Lower lobe of right lung (tissue), 2 donors: ENCODE measurements at places on chromosomes 6 and 20.

- no peak for DNase-seq
Measured at GRCh38 chr6:132865364-132865763, 51.0 kb downstream of the RPS12 start.

DNA sequence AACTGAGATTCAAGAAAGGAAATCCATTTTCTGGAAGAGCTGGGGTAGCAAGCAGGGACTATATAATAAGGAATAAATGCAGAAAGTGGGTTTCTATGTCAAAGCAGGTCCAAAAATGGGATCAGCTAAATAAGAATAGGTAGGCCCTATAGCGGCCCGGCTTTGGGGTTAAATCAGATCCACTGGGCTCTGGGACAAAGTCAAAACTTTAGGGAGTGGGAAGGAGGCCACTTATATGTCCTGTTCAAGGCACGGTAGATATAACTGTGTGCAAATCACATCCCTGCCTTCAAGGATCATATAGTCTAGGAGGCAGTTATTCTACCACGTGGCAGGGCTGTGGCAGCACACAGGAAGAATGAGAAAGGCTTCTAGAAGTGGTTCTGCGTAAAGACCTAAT lies 191.4 kb upstream of the CDYL start:
- DNase-seq = no peak

- DNase-seq = no peak
Measured at GRCh38 chr20:853406-853996, 20.0 kb downstream of the FAM110A start.

- DNase-seq = no peak
Measured at GRCh38 chr6:119243657-119244056, 105.9 kb downstream of the MAN1A1 start.

- no peak for DNase-seq
Measured at GRCh38 chr6:101477436-101477835, 83.9 kb downstream of the GRIK2 start.

DNA sequence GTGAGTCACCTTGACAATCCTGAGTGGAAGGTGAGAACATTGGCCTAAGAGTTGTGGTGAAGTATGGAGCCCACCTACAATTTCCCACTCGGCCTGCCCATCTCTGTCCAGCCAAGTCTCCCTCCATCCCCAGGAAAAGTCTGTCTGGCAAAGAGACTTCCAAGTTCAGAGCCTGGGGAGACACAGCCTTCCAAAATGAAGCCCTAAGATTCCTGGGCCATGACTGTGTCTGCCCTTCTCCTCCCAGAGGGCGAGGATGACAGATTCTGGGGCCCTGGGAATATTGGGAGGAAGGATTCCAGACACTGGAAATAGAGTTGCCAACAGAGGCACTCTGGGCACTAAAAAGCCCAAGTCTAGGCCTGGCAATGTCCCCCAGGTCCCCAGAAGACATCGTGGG lies 176.8 kb downstream of the NFATC2 start:
- DNase-seq = no peak

GRCh38 chr6:19024737-19025136 lies 637.6 kb downstream of the RNF144B start:
- DNase-seq = no peak

DNA sequence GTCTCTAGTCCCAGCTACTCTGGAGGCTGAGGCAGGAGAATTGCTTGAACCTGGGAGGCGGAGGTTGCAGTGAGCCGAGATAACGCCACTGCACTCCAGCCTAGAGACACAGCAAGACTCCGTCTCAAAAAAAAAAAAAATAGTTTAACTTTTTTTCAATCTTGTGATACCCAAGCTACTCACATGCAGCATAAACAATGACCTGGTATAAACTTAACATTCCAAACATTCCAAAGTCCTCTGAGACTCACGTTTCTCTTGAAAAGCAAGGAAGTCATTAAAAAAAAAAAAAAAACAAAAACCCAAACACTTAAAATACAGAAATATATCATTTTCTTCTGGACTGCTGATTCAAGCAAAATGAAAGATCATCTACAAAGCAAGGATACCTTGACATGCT lies 14.3 kb downstream of the CRNKL1 start:
- no peak for DNase-seq

DNA sequence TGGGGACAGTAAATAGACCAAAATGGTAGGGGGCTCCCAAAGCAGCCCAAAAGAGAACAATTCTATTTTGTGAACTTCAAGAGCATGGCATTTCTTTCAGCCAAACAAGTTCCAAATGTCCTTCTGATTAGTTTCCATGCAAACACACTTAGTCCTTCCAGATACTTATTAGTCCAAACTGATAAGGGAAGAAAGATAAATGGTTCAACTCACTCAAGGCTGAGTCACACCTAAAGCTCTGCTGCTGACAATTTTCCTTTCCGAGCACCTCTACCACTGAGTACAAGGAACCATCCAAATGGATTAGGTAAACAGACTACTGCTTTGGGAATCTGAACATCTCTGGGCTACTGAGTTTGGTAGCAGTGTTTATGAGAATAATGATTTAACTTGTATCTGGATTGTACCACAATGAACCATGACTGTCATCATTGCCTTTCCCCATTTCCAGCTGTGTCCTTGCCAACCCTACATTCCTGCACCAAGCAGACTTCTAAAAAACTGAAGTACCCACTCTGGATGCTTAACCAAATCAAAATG lies 71.2 kb downstream of the TNFRSF21 start:
- no peak for DNase-seq

- DNase-seq = no peak
Measured at GRCh38 chr6:81088145-81088544, 664.3 kb downstream of the TENT5A start.

- DNase-seq = no peak
Measured at GRCh38 chr20:36937402-36937770, 14.1 kb downstream of the SAMHD1 start.

GRCh38 chr6:125963817-125964216 lies 7.2 kb downstream of the HINT3 start:
- no peak for DNase-seq

DNA sequence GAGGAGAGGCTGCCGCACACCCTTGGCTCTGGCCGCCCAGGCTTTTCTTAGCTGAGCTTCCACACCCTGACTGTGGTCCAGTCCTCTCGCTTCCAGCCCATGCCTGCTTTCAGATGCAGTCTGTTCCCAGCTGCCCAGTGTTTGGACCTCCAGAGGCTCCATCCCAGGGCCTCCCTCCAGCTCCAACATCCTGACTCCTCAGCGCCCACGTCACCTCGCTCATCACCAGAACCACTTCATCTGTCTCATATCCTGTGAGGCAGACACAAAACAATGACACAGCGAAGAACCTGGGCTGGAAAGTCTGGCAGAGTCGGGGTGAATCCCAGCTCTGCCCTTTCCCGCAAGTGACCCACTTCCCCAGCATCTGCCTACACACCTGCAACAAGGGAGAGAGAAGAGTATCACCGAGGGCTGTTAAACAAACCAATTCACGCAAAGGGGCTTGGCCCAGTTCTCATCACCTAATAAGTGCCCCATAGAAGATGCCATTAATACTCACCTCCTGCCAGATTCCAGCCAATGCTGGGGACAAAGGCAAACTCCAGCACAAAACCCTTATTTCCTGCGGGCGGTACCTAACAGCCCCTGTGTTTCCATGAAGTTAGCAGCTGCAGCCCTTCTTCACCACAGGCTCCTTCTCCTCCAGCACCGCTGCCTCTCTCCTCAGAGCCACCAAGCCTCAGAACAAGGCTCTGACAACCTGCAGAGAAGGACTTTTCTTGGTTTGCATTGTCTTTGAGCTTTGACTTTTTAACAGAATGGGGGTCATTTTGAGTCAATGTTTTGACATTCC lies 133.4 kb upstream of the CDH4 start:
- no peak for DNase-seq

- no peak for DNase-seq
Measured at GRCh38 chr6:33745548-33745947, 1.2 kb downstream of the IP6K3 start.

GRCh38 chr6:10587656-10588406 lies 66.7 kb downstream of the GCNT2 start:
- no peak for DNase-seq

DNA sequence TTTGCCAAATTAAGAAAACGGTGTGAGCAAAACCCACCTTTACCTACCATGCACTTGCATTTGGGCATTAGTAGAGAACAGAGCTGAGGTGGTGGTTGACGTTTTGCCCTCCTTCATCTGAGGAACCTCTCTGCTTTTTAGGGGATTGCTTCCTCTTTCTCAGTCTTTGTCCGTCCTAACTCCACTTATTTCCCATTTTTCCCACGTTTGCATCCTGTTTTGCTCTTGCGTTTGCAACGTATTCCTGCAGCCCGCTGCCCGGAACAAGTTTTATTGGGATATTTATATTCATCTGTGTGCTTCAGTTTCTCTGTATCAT lies 374 bp upstream of the SERINC1 start:
- DNase-seq = no peak

DNA sequence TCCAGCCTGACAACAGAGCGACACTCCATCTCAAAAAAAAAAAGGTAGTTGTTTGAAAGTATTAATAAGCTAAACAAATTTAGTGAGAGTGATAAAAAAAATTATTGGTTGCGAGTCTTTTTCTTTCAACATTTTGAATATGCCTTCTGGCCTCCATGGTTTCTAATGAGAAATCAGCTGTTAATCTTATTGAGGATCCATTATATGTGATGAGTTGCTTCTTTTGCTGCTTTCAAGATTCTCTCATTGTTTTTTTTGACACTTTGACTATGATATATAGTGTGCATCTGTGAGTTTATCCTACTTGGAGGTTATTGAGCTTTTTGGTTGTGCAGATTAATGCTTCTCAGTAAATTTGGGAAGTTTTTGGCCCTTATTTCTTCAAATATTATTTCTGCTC lies 15.6 kb upstream of the CMTR1 start:
- DNase-seq = no peak

DNA sequence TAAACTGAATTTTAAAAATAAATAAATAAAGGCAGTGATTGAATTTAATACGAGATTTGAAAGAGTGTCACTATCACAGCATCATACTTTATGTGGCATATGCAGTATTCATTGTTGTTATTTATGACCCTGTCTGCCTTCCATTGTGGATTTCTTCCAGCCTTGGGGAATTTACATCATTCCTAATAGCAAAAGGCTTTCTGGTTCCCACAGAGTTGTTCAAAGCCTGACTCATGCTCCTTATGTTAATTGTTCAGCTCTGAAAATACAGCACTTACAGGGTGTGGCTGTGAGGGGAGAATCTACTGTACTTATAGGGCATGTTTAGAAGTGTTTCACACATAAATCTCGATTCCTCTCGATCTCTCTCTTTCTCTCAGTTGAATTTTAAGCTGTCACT lies 54.4 kb downstream of the JAG1 start:
- no peak for DNase-seq

GRCh38 chr20:33914919-33915318 lies 78.8 kb upstream of the RALY start:
- DNase-seq = no peak

GRCh38 chr20:44761423-44761822 lies 15.8 kb downstream of the KCNK15 start:
- no peak for DNase-seq

GRCh38 chr6:129497481-129498441 lies 212.2 kb downstream of the ARHGAP18 start:
- no peak for DNase-seq

GRCh38 chr6:115972679-115973078 lies 88.0 kb downstream of the FRK start:
- no peak for DNase-seq

- no peak for DNase-seq
Measured at GRCh38 chr20:43893930-43894329, 20.7 kb upstream of the TOX2 start.

- no peak for DNase-seq
Measured at GRCh38 chr6:45416700-45417099, 39.0 kb upstream of the SUPT3H start.

GRCh38 chr20:51906049-51906448 lies 103.7 kb upstream of the SALL4 start:
- DNase-seq = no peak

DNA sequence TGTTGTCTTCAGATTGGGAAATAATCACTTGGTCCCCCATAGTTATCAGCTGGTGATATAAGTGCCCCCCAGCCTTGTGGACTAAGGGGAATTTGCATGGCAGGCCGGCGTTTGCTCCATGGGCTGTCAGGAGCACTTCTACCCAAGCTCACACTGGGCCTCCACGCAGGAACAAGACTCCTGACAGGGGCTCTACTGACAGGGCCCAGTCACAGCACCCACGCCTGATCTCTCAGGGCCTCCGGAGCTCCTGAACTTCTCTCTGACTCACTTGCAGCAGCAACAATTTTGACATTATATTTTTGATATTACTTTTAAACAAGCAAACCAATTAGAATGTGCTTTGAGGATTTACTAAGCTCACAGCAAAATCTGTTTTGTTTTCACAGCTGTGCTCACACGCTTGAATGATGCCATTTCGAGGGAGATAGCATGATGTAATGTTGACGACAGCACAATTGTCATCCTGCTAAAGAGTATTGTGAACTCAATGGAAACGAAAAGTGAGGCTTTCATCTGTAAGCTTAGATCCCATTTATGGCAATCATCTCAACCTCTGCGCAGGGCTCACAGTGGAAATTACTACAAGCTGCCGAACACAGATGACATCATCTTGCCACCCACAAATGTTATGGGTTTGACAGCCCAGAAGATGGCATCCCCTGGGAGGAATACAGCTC lies 28.7 kb upstream of the TXNDC5 start:
- DNase-seq = no peak

DNA sequence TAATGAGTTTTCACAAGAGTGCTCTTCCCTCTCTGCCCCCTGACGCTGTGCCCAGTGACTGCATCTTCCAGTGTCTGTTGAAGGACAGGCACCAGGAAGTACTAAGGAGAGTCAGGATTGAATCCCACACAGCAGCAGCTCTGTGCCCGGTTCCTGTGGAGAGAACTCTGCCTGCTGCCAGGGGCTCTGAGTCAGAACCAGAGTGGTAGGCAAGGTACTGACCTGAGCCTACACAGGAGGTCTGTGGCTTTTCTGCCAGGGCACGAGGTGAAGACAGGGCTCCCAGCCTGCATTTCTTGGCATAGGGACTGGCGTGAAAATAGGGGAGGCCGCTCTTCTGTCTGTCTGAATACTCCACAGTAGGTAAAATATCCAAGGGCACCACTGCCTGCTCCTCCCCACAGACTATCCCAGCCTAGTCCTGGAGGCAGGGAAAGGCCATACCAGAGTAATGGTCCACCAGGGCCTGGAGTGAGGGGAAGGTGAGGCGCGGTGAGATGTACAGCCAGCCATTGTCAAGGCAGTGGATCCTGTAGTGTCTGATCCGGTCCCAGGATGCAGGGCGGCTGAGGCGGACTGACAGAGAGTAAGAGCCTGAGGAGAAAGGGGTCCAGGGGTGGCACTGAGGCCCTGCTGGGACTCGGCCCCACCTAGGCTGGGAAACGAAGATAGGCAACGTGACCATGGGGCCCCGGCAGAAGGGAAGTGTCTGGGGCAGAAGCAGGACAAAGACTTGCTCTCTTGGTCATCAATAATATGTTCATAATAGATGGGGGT lies 9.4 kb downstream of the RAB5IF start:
- no peak for DNase-seq

- no peak for DNase-seq
Measured at GRCh38 chr20:45581702-45582101, 2.6 kb upstream of the WFDC8 start.

DNA sequence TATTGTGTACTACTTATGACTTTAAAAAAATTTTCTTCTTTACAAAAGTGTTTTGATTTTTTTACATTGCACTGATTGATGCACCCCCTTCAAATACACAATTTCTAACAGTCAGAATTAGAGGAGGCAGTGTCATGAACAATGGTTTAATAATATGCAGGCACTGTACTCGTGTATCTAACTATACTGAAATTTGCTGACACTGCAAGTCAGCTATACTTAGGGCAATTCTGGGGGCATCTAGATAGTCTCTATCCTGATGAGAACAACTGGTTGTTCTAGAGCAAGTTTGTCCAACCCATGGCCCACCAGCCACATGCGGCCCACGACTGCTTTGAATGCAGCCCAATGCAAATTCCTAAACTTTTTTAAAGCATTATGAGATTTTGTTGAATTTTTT lies 375.6 kb downstream of the BCKDHB start:
- no peak for DNase-seq
